NCI-H2029 (cell line): ENCODE measurements at places on chromosomes 4 and X.

DNA sequence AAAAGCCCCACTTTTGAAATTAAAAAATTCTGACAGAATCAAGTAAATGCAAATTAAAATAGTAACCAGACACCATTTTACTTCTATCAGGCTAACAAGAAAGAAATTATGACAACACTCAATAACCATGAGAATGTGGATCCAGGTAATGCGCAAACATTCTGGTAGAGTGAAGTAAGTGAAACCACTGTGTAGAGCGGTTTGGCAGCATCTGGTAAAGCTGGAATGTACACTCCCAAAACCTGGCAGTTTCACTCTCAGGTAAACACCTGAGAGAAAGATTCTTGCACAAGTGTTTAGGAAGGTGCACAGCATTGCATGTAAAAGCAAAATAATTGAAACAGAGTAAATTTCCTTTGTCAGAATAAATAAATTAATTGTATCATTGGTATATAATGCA is 81.8 kb downstream of the TRIML1 start:
- DNase-seq: no peak

- no peak for DNase-seq
Measured at GRCh38 chrX:49228185-49228584, 5.0 kb downstream of the CACNA1F start.

- DNase-seq: no peak
Measured at GRCh38 chr4:119142833-119143232, 7.2 kb downstream of the MYOZ2 start.

DNA sequence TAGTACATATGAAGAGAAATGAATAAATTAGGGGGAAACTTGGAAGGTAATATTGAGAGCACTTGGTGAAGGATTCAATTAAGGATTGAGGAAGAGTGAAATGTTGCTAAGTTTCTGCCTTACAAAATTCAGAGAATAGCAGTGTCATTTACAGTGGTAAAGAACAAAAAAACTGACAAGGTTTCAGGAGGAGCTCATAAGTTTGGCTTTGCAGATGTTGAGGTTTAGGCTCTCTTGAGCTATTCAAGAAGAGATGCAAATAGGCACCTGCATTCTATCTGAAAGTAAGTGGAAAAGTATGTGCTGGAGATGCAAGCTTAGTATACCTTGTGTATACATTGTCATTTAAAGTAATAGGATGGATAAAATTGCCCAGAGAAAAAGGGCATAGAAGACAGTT is 22.3 kb upstream of the EMCN start:
- no peak for DNase-seq

DNA sequence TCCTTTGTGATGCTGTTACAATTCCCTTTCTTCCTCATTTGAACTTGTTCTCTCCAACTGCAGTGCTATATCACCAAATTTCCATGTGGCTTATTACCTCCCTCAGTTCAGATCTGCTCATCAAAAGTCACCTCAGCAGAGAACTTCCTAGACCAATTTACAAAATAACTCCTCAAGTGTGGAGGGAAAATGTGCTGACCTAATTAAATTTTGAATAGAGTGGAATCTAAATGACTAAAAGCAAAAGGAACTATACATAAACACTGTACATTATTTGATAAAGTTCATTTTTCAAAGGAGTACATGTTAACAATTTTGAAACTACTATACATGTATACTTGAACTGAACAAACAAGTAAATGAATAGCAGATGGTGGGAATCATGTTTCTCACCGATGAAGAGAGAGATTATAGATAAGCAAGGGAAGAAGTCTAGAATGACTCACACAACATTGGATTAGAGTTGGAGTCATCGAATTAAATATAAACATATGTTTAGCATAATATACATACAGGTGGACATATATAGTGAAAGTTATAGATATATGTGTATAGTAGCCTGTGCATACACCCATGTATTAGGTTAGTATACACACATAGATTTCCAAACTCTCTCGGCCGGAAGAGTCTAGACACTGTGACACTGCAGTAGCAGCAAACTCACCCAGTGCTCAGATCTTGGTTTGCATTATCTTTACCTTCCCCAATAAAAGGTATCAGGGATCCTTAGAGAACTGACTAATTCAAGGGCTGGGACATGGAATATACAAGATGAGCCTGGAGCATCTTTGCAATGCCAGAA is 318.7 kb downstream of the PCDH18 start:
- DNase-seq: no peak

GRCh38 chr4:127624173-127624572 is 8.6 kb upstream of the INTU start:
- DNase-seq: no peak

DNA sequence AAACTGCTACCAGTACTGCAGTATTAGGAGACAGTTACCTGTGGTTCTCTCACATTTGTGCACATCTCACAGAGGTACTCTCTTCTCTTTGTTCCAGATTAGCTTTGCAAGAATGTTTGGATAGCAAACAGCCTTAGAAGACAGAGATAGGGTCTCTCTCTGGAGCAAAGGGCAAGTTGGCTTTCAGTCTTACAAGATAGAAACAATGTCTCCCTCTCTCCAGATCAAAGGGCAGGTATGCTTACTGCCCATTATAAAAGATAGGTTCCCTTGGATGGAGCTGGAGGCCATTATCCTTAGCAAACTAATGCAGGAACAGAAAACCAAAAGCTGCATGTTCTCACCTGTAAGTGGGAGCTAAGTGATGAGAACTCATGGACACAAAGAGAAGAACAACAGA is 50.2 kb upstream of the KIT start:
- no peak for DNase-seq

GRCh38 chr4:61514991-61515390 is 314.9 kb downstream of the ADGRL3 start:
- DNase-seq: no peak

DNA sequence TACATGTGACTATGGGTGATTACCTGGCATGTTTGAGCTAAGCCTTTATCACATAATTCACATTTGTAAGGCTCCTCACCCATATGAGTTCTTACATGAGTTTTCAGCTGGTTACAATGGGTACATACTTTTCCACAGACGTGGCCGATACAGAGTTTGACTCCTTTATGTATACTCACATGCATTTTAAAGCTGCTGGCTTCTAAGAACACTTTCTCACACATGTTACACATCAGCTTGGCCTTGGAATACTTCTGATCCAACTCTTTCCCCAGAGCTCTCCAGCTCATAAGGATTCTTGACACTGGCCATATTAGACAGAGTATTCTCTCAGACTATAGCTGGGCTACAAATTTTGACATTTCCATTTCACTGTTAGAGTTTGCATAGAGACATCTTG is 66.3 kb downstream of the TAB3 start:
- DNase-seq: no peak

DNA sequence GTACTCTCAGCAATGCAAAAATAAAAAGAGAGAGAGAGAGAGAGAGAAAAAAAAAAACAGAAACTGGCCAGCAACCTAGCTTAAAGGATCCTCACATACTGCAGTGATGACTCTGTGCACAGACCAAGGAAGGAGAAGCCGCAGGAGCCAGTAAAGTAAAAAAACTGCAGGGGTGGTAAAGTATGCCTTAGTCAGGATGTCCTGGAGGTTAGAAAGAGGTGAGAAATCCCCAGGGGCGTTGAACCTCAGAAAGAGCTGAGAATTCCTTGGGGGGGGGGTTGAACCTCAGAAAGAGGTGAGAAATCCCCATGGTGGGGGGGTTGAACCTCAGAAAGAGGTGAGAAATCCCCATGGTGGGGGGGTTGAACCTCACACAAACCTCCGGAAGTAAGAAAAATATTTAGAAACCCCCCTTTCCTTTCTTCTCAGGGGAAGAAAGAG is 48.0 kb downstream of the MAGEA9 start:
- DNase-seq: no peak
